ENCODE measurements at places on chromosomes 7 and 10.
A peak's percentile ranks its signal among the peaks of the same experiment; 100 is the strongest.

GRCh38 chr10:91088300-91089140 is 131.9 kb upstream of the PCGF5 start:
- no peak for DNase-seq

- DNase-seq: no peak
These were observed 118.8 kb downstream of the DIP2C start for GRCh38 chr10:570628-571163.

DNA sequence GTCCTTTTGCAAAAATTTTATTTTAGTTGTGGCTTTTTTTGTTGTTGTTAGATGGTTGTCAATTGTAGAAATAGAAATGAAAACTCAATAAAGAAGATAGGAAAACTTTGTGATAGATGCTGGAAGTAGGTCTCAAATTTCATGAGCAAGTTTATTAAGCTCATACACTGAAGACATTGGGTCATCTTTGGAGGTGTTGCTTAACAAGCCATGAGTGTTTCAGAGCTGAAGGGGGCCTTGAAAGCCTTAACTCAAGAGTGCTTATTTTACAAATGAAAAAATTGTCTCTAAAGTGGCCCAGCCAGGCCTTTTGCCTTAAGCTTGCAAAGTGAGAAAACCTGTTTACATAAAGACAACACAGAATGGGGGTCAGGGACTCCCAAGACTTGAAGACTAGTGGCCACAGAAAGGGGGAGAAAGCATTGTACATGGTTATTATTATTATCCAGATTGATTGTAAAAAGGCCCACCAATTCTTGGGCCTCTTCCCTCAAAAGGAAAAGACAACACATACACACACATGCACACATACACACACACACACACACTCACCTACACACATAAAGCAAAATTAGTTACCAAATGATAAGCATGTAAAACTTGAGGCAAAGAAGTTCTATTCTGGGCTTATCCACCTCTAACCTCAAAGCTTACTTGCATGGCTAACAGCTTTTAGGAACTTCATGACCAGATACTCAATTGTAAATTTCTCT is 49.7 kb upstream of the GLCCI1 start:
- DNase-seq: no peak

DNA sequence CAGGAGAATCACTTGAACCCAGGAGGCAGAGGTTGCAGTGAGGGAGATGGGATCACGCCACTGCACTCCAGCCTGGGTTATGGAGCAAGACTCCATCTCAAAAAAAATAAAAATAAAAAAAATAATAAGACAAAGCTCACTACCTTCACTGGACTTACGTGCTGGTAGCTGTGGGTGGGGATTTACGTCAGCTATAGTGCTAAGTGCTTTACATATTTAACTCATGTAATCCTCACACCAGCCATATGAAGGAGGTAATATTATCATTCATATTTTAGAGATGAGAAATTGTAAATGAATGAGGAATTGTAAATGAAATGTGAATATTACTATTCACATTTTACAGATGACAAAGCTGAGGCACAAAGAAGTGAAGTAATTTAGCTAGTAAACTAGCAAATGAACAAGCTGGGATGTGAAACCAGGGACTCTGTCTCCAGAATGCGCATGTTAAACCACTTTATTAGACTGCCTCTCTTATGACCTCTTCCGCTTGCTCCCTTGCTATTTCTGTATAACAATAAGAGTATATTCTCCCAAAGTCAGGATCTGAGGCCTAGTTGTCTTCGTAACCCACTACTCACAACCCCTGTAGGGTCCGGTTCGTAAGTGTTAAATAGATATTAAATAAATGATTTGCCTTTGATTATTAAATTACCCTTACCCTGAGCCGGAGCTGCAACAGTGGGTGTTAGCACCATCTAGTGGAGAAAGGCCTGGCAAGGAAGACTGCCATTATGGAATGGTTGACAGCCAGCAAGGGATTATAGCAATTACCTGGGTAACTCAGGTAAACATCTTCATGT is 70.2 kb downstream of the HTR7 start:
- DNase-seq: no peak

DNA sequence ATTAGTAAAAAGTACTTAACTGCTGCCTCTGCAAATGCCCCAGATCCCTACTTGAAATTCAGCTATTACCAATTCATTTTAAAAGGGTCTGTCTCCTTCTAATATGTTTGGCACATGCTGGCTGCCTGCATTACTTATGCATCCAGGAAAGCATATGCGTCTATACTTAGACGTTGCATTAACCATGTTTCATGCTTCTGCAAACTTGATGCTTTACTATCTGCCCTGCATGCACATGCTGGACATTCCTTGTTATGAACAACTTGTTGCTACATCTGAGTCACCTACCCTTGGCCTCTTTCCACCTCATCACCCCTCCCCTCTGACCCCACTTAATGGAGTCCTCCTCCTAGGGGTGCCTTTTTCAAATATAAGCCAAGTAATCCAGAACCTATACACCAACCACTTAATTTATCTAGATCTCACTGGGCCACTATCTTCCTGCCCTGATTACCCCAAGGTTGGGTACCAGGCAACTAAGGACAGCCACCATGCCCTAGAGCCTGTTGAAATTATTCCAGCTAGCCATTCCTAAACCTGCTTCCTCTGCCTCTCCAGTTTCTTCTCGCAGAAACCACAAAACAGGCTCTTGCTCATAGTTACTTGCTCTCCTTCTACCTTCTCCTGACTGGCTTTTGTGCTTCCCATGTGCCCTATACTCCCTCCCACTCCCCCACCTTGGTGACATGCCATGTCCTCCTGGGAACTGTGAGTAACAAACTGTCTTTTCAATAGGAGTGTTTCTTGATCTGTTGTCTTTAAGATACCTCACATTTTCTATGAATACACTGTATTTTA is 1187.9 kb downstream of the REEP3 start:
- no peak for DNase-seq

DNA sequence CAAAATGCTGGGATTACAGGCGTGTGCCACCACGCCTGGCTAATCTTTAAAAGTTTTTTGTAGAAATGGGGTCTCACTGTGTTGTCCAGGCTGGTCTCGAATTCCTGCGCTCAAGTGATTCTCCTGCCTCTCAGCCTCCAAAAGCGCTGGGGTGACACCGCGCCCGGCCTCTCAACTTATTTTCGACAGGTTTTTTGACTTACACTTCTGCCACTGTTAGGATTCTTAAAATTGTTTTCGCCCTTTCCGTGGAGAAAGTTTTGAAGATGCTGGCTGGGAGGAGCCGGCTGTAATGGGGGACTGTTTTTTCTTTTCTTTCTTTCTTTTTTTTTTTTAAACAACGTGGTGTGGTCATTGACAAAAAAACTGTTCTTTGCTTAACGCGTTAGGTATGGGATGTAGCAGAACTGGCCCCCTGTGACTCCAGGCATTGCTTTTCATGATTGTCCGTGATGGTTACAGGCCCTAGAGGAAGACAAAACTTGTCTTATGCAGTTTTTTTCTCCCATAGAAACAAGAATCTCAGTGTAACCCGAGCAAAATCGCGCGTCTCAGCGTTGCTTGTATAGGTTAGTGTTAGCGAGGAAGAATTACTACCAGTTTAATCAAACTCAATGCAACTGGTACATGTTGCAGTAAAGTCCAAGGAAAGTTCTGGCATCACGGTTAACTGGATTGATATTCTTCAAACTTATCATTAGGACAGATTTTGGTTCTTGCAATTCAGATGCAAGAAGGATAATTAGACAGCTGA is 72.2 kb downstream of the DAGLB start:
- DNase-seq: peak; percentile 77

DNA sequence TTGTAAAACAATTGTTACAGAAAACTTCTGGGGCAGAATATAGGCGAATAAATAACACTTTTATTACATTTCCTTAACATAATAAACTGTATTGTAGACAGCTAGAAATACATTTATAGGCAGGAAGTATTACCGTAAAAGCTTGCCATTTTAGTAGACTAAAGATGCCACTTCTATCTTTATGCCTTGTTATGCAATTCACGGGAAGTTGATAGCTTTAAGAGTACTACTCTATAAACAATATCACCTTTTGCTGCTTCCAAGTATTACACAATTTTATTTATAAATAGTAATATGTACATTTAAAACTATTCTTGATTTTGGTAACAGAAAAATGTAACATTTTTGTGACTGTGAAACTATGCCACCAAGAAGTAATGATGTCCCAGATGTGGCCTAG is 37.9 kb downstream of the PALS2 start:
- DNase-seq: no peak

DNA sequence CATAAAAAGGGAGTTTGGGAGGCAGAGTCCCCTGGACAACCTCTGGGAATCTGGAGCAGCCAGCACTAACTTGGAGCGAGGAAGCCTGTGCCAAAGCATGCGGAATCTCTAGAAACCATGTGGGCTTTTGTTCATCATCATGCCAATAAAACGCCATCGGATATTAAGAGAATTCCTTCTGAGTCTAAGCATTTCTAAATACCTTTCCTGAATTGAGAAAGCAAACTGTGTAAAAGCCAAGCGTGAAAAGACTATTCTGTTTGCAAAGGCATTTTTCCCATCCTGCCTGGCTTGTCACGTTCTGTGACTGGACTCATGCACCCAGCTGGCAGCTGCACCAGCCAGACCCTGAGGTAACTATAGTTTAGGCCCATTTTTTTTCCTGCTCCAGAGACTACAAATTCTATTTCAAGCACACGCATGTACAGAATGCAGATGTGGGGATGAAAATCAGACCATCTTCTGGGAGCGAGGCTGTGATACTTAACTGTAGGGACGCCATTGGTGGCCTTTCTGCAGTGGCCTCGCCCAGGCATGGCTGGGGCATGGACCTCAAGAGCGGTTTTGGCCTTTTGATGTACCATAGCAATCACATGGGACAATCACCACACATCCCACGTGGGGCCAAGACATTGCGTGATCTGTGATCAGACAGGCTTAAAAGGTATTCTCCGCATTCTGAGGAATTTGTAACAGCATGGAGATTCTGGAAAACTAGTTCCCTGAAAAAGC is 218.9 kb downstream of the KIAA1217 start:
- no peak for DNase-seq

DNA sequence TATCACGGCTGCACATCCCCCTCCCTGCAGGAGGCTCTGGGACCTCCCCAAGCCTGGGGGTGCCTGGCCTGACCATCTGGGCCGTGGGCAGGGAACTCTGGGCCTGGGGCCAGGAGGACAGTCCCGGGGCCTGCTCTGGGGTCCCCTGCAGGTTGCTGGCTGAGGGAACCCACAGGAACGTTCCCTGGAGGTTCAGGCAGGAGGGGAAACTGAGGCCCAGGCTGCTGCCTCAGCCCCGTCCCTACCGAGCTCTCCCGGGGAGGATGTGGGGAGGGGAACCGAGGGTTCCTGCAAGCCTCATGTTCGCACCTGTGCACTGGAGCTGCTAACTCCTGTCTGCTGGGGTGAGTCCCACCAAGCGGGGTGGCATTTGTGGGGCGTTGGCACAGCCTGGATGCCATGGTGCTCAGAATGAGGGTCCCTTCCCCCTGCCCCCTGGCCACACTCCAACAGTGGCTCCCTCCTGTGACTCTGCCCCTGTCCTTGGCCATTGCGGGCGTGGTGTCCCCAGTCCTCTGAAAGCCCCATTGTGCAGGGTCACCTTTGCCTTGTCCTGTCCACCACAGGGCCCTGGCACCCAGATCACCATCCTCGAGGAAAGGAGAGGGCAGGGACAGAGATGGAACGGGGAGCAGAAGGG is 9.4 kb downstream of the ELFN1 start:
- DNase-seq: no peak

GRCh38 chr10:104342941-104343411 is 4.7 kb upstream of the ITPRIP start:
- no peak for DNase-seq

- DNase-seq: peak; percentile 92
These were observed 51.9 kb upstream of the CHST15 start for GRCh38 chr10:124145109-124145870.

GRCh38 chr7:7099584-7100014 is 82.7 kb upstream of the C1GALT1 start:
- DNase-seq: no peak

DNA sequence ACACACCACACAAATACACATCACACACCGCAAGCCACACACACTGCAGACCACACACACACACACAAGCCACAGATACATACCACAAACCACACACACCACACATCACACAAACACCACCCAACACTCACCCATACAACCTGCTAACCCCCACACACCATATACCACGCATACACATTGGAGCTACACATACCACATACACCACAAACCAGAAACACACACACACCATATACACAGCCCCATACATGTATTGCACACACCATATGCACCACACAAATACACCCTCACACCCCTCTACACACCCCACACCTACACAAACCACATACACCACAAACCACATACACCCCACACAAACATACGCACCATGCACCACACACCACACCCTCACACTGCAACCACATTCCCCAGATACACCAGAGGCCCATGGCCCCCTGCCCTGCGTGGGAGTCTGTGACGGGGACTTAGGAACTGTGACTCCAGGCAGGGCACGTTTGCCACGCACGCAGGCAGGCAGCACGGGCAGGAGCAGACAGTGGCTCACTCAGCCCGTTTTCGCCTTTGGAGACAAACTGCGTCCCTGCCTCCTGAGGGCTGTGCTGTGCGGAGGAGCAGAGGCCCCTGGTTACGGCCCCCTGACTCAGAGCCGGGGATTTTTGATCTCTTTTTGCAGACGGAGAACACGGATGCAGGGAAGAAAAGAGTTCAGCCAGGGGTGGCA is 52.6 kb downstream of the TMEM209 start:
- no peak for DNase-seq

GRCh38 chr7:86844608-86845007 is 200.9 kb downstream of the GRM3 start:
- no peak for DNase-seq

DNA sequence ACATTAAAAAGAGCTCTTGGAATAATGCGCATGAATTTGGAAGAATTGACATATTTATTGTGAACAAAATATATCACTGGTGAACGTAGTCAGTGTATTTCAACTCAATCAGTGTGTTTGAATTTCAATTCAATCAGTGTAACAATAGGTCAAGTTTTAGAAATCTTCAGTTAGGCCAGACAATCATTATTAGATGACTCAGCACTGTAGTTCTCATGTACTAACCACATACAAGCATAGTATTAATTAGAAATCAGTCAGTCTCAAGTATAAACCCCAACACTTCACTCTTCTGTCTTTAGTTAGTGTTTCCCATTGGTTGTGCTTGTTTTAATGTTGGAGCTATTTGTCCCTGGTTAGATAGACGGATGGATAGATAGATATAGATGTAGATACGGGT is 1247.9 kb downstream of the NXPH1 start:
- no peak for DNase-seq

GRCh38 chr10:71565284-71566000 is 154.1 kb downstream of the C10orf105 start:
- no peak for DNase-seq

- peak; percentile 69 for DNase-seq
These were observed 502 bp downstream of the SLC18A3 start for GRCh38 chr10:49610458-49611165.

DNA sequence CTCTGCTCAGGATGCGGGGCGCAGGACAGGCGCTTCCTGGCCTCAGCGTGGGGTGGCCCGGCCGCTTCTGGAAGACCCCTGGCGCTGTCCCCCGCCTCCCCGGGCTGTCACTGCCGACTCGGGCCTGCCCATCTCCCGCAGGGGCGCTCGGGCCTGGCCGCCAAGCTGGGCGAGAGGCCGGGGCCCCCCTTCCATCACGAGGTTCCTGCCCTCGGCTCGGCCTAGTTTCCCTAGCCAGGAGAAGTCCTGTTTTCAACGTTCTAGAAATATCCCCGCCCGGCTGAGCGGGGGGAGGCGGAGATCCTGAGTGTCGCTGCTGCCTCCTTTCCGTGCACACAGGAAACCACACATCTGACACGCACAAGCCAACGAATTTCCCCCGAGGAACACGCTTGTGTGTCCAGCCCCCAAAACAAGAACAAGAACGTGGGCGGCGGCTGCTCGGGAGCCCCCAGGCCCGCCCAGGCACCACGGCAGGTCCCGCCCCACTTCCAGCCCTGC is 33.7 kb downstream of the AP5Z1 start:
- DNase-seq: no peak
